ENCODE measurements at places on chromosomes 2 and 18. TPM values are rescaled to one million over a fixed set of nuclear protein-coding genes. Genes with fewer than 3 reads are reported as not detected.

GRCh38 chr18:35633761-35634160, 52.2 kb downstream of the GALNT1 start:
- no peak for DNase-seq

GRCh38 chr2:126358122-126358521, 297.8 kb upstream of the GYPC start:
- DNase-seq: no peak

GRCh38 chr18:77053616-77054287, 78.8 kb downstream of the MBP start:
- peak; percentile 52 for DNase-seq

DNA sequence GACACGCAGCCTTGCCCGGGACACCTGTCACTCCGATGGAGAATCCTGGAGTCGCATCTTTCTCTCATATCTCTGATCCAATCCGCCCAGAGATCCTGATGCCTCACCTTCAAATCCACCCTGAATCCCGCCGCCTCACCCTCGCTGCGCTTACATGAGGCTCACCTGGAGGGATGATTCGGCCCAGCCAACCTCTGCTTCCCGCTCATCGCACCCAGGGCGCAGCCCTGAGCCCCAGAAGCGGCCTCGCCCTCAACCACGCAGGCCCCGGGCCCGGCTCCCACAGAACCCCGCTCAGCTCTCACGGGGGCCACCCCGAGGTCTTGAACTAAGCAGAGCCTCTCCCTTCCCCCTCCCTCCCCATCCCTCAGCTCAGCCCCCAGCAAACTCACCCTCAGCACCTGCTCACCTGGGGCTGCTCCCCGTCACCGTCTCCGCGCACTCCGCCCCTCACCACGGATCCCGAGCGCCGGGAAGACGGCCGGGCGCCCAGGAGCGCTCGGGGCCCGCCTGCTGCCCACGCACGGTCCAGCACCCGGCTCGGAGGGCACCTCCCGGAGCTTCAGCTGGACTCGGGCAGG, 160.0 kb downstream of the NDUFA10 start:
- no peak for DNase-seq

- no peak for DNase-seq
These were observed 73.8 kb upstream of the NABP1 start for GRCh38 chr2:191604154-191604553.

DNA sequence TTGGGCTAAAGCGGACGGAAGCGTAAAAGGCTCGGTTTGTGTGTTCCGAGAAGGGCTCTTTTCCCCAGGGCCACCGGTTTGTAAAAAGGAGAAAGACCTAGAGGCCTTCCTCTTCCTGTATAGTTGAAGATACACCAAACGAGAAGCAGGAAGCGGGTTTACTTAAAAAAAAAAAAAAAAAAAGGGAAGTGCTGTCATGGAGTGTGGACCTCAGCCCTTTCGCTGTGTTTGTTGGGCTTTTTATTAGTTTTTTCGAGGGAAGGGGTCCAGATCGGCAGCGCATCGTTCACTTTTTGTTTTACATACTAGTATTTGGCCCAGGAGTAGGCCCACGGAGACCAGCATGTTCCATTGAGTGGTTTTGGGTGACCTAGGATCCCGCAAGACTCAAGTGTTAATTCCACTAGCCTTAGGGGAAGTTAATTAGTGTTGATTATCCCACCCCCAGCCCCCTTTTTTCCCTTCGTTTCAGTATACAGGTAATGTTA, 676 bp downstream of the ACTR2 start:
- no peak for DNase-seq

- DNase-seq: no peak
These were observed 45.1 kb upstream of the FHL2 start for GRCh38 chr2:105443617-105444598.

DNA sequence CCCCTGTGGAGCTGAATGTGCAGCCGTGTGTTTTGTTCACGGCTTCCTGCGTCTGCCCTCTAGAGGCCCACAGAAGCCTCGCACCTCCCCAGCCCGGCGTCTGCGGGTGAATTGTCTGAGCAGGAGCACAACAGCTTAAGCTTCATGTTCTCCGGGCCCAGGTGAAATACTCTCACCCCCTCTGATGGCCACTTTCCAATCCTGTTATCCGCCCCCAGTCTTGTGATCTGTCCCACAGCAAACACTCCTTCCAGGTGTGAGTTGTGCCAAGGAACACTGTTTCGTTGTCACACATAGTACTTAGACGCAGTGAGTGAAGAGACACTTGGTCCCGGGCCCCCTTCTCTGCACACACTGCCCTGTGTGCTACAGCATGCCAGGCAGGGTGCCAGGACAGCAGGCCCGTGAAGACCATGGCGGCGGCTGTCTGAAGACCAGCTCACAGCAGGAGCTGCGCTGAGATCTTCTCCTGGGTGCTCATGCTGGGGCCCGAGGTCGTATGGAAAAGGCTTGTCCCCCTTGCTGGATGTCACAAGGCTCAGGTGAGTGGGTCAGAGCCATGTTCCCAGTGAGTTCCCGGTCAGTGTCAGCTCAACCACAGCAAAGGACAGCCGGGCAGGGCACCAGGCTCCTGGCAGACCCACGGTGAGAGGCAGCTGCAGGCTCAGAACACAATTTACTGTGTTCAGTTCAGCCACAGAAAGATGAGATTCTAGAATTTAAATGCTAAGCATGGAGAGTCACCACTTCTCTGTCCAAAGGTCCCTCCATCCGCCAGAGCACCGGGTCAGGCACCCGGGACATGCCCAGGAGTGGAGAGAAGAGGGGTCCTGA, 6.8 kb upstream of the PXDN start:
- DNase-seq: peak; percentile 88

DNA sequence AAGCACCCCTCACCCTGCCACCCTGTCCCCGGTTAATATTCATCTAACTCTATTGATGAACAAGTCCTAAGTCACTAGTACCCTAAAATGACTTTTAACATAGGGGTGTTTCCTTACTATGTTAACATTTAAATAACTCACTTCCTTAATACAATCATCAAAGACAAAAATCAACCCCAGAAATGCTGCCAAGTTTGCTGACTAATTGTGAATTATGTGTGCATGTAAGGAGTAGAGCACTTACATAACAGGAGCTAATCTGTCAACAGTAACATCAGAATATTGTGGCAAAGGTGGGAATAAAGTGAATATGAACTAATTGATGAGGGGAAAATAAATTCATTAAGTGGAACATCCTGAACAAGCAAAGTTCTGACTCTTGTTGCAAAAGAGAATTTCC, 81.4 kb upstream of the ERBB4 start:
- DNase-seq: no peak

- no peak for DNase-seq
These were observed 738.2 kb downstream of the LRP1B start for GRCh38 chr2:141392517-141393213.

DNA sequence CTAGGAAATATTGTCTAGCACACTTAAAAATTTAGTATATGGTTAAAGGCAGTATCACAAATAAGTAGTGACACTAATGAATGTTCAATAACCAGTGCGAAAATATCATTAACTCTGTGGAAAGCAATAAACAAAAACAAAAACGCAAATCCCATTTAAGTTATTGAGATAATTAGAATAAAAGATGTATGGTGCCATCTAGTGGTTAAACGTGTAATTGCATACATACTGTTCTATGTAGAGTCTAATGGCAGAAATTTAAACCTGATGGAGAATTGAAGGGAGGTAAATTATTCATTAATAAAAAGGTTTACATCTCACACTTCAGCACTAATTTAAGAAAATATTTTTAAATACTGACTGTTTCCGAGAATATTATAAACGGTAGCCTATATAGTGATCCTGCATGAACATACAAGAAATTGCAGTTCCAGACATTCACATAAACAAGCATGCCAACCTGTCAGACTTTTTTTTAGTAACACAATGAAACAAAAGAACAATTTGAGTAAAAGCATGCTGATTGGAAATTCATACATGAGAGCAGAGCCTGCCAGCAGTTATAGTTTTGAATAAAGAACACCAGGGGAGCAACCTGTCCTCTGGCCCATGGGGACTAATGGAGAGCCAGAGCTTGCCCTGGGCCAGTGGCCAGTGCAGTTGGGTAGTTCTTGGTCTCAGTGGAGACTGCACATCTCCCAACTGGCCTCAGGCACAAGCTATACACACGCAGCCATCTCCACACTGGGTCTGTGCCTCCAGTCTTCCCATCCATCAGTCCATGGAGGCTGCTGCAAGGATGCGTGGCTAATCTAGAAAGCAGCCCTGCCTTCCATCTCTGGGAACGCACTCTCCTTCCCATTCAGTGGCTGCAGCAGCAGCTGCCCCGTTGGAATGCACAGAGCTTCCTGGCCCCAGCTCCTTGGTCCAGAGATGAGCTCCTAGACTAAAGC, 28.0 kb downstream of the GCG start:
- no peak for DNase-seq

DNA sequence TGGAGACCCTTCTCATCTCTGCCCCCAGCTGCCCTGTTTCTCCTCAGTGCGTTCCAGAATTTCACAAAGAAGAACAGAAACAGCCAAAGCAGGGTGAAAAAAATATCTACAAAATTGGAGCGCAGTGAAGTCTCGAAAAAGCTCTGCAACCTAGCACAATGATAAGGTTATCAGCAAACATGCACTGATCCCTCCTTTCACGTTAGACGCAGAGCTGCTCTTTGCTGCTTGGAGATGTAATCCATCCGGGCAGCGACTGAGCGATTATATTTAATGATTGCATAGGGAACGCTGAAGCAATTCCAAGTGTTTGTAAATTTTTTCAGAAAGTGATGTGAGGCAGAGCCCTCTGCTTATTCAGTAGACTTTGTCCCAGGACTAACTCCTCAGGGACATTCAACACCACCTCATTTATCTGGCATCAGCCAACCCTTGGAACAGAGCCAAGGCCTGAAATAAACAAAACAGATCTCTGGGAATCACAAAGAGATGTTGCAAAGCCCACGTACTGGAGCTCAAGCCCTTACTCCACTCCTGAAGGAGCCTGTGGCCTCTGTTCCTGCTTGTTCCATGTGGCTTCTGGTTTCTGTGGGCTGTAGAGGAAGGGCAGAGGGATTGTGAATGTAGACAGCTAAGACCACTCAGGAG, 172.6 kb upstream of the BCL2L11 start:
- peak; percentile 55 for DNase-seq

- DNase-seq: no peak
These were observed 157.0 kb downstream of the BARD1 start for GRCh38 chr2:214652473-214652872.

CFAP65 gene
- polyA plus RNA-seq: not detected

PLCD4 gene
- polyA plus RNA-seq: 0.48 TPM

CDH2 gene
- polyA plus RNA-seq: 75.6 TPM

SAG gene
- polyA plus RNA-seq: not detected

SP5 gene
- polyA plus RNA-seq: not detected

ESPNL gene
- 0.79 TPM for polyA plus RNA-seq

IL36B gene
- not detected for polyA plus RNA-seq

ALLC gene
- polyA plus RNA-seq: 0.38 TPM

FSHR gene
- polyA plus RNA-seq: 0.11 TPM

ITGB6 gene
- 0.32 TPM for polyA plus RNA-seq

GALNT3 gene
- polyA plus RNA-seq: 0.27 TPM

FBXO15 gene
- 0.43 TPM for polyA plus RNA-seq

PAX8 gene
- 0.05 TPM for polyA plus RNA-seq

PAIP2B gene
- polyA plus RNA-seq: 14.2 TPM

LYPD1 gene
- polyA plus RNA-seq: 0.07 TPM

MAL gene
- 14.6 TPM for polyA plus RNA-seq

Measured in right cardiac atrium (tissue), 5 donors.